Hematopoietic multipotent progenitor cell (in vitro differentiated cells): ENCODE measurements at places on chromosomes 3 and 15.

DNA sequence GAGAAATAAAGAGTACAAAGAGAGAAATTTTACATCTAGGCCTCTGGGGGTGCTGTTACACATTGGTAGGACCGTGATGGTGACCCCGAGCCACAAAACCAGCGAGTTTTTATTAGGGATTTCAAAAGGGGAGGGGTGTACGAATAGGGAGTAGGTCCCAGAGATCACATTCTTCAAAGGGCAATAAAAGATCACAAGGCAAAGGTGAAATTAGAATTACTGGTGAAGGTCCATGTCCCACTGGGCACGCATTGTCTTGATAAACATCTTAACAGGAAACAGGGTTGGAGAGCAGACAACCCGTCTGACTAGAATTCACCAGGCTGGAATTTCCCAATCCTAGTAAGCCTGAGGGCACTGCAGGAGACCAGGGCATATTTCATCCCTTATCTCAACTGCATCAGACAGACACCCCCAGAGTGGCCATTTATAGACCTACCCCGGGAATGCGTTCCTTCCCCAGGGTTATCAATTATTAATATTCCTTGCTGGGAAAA is 4.3 kb downstream of the IRAK2 start:
- no peak for DNase-seq

DNA sequence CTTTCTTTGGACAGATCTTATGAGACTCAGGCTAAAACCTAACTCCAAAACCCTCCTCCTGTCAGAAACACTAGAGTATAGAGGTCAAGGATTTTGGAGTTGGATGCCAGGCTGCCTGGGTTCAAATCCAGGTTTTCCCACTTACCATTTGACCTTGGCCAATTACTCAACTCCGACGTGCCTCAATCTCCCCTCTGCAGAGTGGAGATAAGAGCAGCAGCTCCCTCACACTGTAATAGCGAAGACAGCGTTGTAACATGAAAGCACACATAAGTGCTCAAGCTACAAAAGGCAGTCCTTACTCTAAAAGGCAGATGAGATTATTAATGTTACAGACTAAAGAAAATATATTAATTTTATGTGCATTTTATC is 90.1 kb downstream of the IGF2BP2 start:
- DNase-seq, result no peak

DNA sequence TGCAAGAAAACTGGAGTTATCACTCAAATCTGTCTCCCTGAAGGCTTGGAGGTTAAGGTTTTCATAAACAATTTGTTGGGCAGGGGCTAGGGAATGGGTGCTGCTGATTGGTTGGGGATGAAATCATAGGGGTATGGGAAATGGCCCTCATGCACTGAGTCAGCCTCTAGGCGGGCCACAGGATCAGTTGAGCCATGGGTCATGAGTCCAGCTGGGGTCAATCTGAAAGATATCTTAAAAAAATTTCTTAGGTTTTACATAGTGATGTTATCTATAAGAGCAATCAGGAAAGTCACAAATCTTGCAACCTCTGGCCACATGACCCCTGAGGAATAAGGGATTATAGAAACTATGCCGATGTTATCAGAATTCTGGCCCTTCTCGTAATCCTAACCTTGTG is 491.7 kb downstream of the ZIC1 start:
- no peak for DNase-seq

DNA sequence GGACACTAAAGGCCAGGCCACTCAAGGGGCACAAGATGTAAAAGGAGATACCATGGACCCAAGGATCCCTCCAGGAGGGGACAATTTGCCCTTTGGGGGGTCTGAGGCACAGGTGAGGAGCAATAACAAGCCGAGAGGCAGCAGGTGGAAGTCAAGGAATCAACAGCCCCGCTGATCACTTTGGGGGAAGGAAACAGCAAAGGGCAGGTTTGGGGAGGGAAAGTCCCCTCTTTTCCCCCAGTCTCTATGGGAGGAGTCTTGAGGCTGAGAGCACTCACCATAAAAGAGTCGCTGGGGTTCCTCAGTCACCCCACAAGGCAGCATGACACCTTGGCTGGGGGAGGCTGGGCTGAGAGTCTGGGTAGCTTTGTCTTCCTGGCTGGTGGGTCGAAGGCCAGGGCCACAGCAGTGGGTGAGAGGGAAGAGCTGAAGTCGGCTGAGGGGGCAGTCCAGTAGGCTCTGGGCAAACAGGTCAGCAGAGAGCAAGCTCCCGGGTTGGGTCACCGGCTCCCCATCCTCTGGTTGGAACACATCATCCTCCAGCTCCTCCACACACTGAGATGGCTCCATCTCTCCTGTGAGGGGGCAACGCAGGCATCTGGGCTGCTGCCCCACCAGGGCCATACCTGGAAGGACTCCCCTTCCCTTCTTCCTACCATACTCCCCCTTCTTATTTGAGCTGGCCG is 3.0 kb downstream of the BMF start:
- peak; percentile 30 for DNase-seq
